ENCODE measurements at places on chromosomes 11 and 22.

- DNase-seq = peak; percentile 95
These were observed 18.7 kb downstream of the ASPHD2 start for GRCh38 chr22:26447584-26448329.

- peak; percentile 87 for DNase-seq
These were observed 176.5 kb upstream of the TTC12 start for GRCh38 chr11:113137713-113138529.

- no peak for DNase-seq
These were observed 13.8 kb downstream of the GAB2 start for GRCh38 chr11:78403781-78404180.

GRCh38 chr22:32916025-32916424 lies 114.5 kb downstream of the TIMP3 start:
- no peak for DNase-seq

GRCh38 chr11:62237499-62237898 lies 4.5 kb upstream of the SCGB1D2 start:
- DNase-seq = no peak

GRCh38 chr11:27255447-27255828 lies 107.6 kb downstream of the CCDC34 start:
- DNase-seq = no peak

GRCh38 chr11:3631331-3631730 lies 10.5 kb downstream of the ART5 start:
- DNase-seq = no peak

DNA sequence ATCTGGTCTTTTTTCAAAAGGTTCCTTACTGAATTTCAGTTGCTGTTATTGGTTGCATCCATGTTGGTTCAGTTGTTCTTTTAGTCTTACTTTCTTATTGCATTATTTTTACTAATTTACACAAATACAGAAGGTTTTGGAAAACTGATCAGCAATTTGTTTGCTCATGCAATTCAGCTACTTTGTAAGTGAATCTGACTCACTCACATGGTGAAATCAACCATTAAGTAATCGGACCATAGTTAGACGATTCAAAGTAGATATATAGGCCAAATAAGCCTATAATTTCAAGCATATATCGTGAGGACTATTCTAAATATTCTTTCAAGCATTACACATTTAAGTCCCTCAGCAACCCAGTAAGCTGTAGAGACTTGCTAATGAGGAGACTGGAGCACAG lies 41.7 kb downstream of the CCDC83 start:
- no peak for DNase-seq

DNA sequence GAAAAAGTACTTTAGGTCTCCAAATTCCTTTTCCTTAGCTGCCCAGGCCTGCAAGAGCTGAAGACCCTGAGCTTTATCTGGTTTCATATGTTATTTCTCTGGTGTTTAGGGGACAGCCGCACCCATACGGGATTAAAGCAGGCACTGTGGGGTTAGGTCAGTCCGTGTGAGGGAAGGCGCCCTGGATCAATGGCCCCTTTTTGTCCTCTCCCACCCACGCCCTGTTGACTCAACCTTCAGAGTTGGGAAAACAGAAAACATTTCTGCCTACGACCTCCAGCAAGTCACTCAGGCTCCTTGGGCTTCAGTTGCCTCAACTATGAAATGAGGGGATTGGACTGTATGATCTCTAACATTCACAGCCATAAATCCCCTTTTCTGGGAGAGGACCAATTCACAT lies 55.2 kb upstream of the BARX2 start:
- no peak for DNase-seq

GRCh38 chr22:50704510-50705218 lies 32.0 kb downstream of the SHANK3 start:
- DNase-seq = no peak

- DNase-seq = no peak
These were observed 256.8 kb downstream of the TBC1D22A start for GRCh38 chr22:47019012-47019790.

DNA sequence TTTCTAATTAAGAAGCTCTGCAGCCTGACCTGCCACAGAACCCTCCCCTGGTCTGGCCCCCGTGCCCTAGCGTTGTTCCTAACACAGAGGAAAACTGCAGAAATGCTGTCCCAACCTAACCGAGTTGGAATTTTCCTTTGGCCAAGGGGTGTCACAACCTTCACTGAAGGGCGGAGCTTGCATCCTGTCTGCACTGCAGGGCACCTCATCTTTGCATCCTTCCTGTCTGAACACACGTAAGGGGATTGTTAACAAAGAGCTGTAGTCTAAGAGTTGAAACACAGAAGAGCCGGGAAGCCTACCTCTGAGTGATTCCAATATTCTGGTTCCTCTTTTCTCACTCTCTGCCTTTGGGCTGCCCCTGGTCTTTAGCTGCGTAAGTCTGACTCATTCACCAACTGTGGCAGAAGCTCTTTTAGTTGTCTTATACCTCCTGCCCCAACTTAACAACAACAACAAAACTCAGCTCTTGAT lies 1.6 kb downstream of the DIXDC1 start:
- DNase-seq = no peak

GRCh38 chr11:61688365-61689163 lies 8.4 kb downstream of the DAGLA start:
- DNase-seq = no peak

DNA sequence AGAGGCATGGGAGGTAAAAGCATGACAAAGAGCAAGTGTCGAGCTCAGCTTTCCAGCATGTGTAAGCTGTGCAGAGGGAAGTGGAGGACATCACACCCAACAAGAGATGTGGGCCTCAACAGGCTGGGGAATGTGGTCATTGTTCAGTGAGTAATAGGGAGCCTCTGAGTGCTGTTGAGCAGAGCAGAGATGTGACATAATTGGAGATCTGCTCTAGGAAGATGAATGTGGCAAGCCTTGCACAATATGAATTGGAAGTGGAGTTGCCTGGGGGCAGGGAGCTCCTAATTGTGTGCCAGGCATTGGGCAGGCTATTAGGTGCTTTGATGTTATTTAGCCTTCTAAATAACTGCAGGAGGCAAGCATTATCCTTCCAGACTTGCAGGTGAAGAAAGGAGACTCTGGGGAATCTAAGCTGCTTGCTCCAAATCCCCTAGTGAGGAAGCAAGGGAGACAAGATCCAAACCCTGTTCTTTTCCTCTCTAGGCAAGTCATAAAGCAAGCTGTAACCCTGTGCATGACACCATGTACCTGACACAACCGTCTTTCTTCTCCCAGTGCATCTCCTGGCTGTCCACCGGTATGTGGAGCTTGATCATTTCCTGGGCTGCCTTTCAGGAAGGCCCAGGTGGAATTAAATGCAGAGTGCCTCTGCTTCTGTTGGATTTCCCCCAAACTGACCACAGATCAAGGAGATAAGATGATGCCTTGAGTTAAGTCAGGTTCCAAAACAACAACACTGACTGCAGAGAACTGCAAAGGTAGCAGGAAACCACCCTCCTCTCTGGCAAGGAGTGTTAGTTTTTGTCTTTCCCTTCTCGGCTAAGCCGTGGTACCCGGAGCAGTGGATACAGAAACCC lies 221.4 kb downstream of the TENM4 start:
- DNase-seq = no peak

DNA sequence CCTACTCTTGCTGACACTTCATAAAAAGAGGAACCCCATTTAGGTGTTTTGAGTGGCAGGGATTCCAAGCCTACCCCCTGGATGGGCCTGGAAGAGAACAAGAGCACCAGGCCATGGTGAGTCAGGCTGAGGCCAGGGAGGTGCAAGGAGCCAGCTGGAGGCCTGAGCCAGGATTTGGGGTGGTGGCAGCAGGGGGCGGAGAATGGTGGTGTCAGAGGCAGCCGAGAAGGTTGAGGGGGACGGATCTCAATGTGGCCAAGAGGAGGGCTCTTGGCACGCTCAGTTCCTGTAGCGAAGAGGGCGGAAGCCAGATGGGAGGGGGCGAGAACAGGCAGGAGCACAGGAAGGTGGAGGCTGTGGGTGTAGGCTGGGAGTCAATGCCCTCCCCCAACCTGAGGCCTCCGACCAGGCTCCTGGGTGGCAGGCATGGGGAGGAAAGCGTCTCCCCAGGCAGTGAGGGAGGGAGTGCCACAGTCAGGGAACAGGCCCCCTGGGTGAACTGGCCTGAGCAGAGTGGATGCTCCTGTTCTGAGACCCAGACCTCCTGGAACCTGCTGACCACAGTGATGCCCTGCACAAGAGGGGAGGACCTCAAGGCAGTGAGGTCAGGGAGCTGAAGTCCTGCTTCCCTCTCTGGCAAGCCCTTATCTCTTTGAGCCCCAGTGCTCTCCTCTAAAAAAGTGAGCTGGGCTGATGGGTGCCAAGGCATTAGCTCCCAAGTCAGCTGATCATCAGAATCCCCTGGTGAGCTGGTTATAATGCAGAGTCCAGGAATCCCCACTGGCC lies 13.9 kb downstream of the RTN4RL2 start:
- DNase-seq = no peak

DNA sequence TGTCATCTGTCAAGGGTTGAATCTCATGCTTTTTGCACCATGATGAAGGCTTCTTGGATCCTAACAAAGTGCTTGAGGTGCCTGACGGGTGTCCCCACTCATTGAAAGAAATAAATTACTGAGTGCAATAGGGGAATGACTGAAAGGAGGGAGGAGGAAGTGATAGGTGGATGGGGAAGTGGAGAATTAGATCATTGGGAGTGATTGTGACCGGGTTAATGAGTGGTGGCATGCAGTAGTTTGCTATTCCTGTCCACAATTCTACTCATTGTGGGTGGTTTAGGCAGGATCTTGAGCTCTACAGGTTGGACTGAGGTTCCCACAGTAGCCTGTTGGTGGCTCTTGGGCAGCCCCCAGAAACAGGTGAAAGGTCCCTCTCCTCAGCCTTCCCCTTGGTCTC lies 44.3 kb downstream of the THAP12 start:
- no peak for DNase-seq

- DNase-seq = no peak
These were observed 887.0 kb downstream of the KCNA4 start for GRCh38 chr11:29129844-29130243.

GRCh38 chr11:23134627-23135026 lies 274.4 kb upstream of the CCDC179 start:
- DNase-seq = no peak

DNA sequence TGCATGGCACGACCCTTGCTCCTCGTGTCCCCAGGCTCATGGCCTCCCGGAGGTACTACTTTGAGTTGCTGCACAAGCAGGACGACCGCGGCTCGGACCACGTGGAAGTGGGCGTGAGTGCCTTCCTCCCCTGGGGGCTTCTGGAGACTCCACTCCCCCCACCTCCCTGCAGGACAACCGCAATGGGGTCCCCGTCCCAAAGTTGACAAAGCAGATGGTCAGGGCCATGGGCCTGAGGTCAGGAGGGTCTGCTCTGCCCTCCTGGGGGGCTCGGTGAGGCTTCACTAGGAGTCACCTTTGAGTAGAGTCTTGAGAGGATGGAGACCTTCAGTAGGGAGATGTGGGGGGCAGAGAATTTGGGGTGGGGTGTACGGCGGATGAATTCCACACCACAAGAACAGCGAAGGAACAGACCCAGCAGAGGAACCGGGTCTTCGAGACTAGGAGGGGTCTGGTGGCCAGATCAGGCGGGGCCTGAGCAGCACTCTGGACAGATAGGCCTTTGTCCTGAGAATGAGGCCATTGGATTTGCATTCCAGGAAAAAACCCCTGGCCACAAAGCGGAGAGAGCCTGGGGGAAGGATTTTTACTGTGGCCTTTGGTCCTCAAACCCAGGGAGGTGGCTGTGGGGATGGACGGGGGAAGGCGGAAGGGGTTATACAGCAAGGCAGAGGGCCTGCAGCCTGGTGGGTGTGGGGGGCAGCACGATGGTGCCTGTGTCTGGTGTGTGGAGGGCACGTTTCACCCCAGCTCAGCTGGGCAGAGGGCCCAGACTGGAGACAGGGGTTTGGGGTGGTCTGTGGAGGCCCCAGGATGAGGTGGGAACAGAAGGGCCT lies 4.6 kb downstream of the B4GALNT4 start:
- DNase-seq = no peak

- DNase-seq = no peak
These were observed 698 bp downstream of the SLC37A4 start for GRCh38 chr11:119030029-119030328.

GRCh38 chr11:74948546-74948897 lies 369 bp downstream of the XRRA1 start:
- DNase-seq = no peak

- DNase-seq = peak; percentile 13
These were observed 24.6 kb upstream of the ACER3 start for GRCh38 chr11:76835928-76836612.

- no peak for DNase-seq
These were observed 70.1 kb downstream of the SYT9 start for GRCh38 chr11:7321473-7322450.

DNA sequence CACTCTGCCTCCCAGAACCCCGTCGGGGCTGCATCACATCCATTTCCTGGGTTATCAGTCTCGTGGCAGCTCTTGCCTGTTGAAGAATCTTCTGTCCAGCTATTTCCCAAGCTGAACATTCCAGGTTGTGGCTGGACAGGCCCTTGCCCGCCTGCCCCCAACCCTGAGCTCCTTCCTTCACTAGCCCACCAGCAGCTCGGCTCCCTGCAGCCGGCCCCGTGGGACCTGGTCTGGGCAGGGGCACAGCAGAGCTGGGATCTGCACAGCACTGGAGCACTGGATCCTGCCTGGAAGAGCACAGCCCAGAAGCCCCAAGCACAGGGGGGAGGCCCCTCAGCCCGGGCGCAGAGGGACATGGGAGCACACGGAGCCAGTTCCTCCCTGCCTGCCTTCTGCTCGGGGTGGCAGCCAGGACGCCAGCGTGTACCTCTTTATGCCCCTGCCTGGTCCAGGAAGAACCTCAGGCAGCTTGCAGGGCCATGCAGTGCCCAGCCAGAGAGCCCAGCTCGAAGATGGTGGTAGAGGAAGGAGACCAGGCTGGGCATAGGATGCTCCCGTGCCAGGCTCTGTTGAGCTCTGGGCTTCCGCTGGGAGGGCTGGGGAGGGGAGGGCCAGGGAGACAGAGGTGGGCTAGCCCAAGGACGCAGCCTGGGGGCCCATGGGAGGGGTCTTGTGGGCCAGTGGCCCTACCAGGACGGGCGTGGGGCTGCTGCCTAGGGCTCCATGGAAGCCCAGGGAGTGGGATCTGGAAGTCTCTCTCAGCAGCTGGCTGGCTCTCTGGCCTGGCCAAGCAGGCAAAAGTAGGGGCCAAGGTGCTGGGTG lies 16.6 kb upstream of the GNB1L start:
- DNase-seq = no peak

DNA sequence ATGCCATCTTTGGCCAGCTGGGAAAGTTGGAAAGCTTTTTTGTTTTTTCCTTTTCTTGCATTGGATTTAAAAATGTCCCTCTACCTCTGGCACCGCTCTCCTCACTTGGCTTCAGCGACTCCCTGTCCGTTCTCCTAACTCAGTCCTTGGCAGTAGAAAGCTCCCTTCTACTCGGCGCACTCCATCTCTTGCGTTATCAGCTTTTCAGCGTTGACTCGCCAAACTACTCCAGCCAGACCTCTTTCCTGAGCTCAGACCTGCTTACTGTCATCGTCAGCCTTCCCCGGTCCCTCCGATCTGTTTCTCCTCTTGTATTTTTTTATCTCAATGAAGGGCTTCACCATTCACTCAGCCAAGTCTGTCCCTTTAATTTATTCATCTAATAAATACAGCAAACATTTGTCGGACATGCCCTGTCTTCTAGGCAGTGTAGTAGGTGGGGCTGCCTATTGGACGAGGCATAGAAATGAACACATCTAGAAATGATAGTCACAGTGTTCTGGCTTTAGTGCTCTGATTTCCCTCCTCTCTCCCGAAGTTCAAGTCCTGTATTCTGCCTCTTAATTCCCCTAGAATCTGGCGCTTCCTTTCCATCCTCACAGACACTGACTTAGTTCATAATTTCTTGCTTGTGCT lies 839 bp downstream of the CEP164 start:
- no peak for DNase-seq

- no peak for DNase-seq
These were observed 54.7 kb downstream of the PANX1 start for GRCh38 chr11:94183251-94183885.

All from NCI-H2171 treated with DMSO at 0.1 percent for 48 hours (cell line).